ENCODE measurements at places on chromosomes 6 and 20.

DNA sequence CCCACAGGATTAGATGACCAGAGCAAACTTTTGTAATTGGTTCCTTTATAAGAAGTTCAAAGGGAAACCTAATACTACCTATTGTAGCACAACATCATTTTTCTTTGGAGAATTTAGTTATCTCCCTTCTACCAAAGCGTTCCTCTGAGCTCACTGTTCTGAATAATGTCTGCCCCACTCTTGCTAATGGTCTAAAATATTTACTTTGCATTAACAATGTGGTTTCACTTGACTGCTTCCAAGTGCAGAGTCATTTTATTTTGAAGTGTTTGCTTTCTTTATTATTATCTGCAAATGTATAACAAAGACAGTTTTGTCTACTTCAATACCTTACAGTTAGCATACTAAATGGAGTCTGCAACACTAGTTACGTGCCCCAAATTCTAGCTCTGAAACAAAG lies 15.0 kb downstream of the TRAPPC3L start:
- no peak for DNase-seq

DNA sequence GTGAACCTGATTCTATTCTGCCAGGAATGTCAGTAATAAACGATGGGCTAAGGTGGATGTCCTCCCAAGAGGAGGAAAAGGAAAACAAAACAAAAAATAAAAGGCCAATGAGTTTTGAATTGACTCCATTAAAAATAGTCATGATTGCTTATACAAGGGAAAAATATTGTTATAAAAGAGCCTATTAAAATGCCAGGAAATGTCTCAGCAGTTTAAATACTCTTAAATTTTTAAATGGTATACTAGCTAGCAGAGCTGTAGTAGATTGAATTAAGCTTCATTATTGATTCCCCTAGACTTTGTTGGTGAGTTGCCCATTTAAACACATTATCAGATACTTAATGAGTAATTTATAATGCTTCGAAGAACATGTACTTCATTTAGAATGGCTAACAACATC lies 990.9 kb upstream of the GJE1 start:
- DNase-seq, result no peak

DNA sequence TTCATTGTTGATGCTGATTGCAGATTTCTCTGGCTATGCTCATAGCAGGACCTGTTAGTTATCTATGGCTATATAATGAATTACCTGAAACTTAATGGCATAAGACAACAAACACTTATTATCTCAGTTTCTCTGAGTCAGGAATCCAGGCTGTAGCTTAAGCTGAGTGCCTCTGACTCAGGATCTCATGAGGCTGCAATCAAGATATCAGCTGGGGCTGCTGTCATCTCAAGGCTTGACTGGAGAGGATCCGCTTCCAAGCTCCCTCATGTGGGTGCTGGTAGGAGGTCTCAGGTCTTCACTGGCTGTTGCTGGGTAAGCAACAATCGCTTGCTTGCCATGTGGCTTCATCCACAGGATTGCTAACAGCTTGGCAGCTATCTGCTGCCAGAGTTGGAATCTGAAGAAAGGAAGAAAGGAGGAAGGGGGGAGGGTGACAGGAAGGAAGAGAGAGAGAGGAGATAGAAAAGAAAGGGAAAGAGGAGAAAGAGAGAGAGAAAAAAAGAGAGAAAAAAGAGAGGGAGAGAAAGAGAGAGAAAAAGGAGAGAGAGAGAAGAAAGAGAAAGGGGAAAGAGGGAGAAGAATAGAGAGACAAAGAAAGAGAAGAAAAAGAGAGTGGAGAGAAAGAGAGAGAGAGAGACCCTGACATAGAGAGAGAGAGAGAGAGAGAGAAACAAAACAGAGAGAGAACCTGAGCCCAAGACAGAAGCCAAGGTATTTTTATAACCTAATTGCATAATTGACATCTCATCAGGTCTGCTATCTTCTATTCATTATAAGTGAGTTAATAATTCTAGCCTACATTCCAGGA lies 579.0 kb upstream of the BTBD3 start:
- DNase-seq, result no peak

DNA sequence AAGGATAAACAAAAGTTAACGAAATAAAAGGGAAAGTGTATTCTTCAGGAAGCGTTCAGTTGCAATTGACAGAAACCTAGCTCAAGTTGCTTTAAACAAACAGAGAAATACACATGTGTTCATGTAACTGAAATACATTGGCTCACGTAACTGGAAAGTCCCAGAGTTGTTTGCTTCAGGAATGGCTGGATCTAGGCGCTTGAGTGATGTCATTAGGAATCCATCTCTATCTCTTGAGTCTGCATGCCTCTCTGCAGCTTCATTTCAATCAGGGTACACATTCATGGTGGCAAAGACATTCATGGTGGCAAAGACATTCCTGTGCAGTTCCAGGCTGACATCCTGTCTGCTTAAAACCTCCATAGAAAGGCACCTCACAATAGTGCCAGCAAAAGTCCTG lies 45.4 kb upstream of the EYA2 start:
- no peak for DNase-seq

- no peak for DNase-seq
Observed at GRCh38 chr20:33600981-33601380, 61.1 kb upstream of the C20orf144 start.

DNA sequence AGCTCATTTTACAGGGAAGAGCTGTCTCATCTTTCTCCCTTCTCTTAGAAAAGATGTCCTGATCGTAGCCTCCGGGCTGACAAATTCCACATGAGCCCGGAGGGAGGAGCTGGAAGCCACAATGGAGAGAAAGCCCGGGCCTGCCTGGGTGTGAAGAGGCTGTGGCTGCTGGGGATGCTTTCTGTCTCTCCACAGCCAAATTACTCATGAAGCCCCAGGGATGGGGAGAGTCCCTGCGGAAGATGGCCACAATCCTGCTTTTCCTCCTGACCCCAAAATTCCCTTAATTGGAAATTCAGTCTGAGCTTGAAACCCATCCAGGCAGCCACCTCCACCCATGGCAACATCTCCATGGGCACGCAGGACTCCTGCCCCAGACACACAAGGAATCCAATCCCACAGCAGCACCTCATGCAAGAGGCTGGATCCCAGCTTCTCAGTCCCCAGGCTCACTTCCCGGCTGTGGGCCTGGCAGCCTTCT lies 32.4 kb downstream of the JPH2 start:
- no peak for DNase-seq

- DNase-seq, result no peak
Observed at GRCh38 chr6:88480816-88481215, 314.7 kb upstream of the CNR1 start.

GRCh38 chr6:137488150-137489045 lies 5.8 kb downstream of the OLIG3 start:
- no peak for DNase-seq

DNA sequence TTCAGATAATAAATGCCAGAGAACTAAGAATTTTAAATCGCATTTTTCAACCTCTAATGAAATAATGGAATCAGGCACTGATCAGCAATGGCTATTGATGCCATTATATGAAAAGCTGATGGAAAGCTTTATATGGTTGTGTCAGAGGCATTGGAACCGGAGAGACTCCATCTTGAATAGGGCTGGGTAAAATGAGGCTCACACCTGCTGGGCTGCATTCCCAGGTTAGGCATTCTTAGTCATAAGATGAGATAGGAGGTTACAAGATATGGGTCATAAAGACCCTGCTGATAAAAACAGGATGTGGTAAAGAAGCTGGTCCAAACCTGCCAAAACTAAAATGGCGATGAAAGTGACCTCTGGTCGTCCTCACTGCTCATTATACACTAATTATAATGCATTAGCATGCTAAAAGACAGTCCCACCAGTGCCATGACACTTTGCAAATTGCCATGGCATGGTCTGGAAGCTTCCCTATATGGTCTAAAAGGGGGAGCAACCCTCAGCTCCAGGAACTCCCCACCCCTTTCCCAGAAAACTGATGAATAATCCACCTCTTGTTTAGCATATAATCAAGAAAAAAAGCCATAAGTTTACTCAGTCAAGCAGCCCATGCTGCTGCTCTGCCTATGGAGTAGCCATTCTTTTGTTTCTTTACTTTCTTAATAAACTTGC lies 40.2 kb upstream of the CD83 start:
- no peak for DNase-seq

DNA sequence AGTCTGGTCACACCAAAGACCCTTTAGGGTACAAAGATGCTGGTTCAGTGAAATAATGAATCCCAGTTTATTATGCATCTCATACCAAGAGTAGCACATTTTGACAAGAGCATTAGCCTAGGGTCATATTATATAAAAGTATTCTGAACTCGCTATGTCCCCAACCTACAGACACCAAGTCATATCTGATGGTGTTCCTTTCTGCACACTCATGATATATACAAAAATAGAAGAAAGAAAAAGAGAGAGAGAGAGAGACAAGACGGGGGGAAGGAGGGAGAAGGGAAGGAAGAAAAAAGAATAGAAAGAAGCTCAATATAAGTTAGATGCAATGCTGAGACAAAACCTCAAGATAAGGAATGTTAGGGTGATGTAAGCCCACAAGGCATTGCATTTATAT lies 131.1 kb downstream of the DST start:
- no peak for DNase-seq

DNA sequence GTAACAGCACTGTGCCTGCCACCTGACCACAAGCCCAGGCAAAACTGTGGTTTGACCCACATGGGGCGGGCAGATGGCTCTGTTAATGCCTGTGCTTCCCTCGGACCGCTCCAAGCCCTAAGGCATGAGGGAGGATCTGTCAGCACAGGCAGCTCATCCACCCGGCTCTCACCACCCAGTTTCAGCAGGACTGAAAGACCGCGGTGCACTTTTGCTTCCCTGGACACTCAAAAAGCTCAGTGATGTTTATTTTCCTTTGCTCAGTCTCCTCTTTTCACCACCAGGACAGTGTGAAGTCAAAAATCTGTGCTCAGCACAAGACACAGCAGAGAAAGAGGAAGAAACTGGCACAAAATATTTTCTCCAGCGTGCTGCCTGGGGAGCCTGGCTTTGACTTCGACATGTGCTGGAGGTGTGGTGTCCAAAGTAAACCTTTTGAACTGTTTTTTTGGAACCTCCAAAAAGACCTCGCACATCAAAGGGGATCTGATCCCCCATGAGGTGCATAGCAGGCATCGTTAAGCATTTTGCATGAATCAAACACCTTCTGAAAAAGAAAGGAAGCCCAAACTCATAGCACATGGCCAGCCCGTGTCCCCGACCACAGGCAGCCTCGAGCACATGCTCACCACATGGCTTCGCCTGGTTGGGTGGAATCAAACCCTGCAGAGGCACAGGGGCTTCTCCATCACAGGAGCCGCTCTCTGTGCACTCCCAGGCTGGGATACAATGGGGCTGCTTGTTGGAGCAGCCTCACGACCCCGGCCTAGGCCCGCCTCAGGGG lies 441.7 kb upstream of the JARID2 start:
- no peak for DNase-seq

DNA sequence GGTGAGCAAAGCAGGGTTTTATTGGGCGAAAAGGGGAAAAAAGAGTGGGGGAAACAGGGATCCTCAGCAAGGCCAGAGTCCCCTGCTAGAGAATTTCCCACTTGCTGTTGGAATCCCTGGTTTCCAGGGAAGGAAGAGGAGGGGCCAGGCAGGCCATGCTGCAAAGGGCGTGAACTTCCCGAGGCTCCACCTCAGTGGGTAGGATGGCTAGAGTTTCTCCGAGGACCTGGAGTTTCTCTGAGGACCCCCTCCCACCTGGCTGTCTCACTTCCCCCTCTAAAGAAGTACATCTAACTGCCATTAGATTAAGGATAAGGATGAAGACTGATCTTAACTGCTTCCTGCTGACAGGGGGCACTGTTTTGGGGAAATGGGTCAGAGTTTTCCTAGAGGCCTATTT lies 1239.3 kb upstream of the GJE1 start:
- no peak for DNase-seq

DNA sequence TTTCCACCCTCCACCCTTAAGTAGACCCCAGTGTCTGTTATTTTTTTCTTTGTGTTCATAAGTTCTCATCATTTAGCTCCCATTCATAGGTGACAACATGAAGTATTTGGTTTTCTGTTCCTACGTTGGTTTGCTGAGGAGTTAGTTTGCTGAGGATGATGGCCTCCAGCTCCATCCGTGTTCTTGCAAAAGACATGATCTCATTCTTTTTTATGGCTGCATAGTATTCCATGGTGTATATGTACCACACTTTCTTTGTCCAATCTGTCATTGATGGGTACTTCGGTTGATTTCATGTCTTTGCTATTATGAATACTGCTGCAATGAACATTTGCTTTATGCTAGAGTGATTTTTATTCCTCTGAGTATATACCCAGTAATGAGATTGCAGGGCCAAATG lies 301.2 kb downstream of the ADGRG6 start:
- no peak for DNase-seq

DNA sequence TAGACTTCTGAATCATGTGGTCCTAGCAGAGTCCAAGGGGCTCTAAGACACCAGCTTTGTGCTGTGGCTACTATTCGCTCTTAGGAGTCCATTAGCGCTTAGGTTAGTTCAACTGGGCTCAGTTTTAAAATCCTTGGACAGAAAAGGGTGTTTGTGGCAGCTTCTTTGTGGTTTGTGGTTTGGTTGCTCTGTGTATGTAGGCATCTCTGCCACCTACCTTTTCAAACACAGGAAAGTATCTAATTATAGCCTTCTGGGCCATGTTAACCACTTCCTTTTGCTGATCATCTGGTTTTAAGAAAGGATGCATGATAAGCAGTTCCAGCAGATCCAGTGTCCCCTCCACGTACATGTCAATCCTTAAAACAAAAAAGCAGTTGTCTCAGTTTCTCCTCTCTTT lies 10.8 kb downstream of the GSTA4 start:
- DNase-seq, result no peak

DNA sequence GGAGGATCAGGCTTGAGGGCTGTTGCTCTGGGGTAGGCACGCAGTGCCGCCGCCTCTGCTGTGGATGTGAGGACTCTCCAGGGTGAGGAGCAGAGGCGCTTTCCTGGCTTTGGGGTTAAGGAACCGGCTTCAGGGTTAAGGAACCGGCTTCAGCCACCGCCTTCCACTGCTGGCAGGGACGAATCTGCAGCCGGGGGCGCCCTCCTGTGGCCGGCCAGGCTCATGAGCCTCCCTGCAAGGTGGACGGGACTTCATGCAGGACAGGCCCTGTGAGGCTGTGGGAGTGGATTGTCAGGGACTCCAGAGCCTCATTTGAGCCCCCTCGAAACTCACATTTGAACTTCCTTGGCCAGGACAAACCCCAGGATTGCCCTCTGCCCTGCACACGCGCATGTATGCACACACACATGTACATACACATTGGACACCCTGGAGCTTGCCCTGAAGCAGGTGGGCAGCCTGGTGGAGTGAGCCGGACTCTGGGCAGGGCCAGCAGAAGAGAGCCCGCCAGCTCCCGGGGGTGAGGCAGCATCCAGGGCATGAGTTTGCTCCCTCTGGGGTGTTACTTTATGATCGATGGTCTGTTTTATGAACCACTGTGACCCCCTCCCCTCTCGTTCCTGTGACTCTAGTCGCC lies 146.9 kb downstream of the PHACTR3 start:
- DNase-seq, result no peak

- no peak for DNase-seq
Observed at GRCh38 chr20:51695574-51696303, 72.5 kb downstream of the ATP9A start.

Measured in effector CD8-positive, alpha-beta T cell (primary cell).